RPMI7951 (cell line): ENCODE measurements at places on chromosomes 3 and 15. TPM values are rescaled to one million over a fixed set of nuclear protein-coding genes. Genes with fewer than 3 reads are reported as not detected.

GRCh38 chr3:13391308-13391707 is 28.8 kb downstream of the NUP210 start:
- no peak for DNase-seq

GRCh38 chr3:15711281-15711680 is 86.5 kb downstream of the ANKRD28 start:
- DNase-seq, result peak; percentile 23

PFN2 gene
- total RNA-seq, result 281 and 309 TPM in 2 replicates

RFX7 gene
- total RNA-seq, result 6.1 and 7.8 TPM in 2 replicates

DNA sequence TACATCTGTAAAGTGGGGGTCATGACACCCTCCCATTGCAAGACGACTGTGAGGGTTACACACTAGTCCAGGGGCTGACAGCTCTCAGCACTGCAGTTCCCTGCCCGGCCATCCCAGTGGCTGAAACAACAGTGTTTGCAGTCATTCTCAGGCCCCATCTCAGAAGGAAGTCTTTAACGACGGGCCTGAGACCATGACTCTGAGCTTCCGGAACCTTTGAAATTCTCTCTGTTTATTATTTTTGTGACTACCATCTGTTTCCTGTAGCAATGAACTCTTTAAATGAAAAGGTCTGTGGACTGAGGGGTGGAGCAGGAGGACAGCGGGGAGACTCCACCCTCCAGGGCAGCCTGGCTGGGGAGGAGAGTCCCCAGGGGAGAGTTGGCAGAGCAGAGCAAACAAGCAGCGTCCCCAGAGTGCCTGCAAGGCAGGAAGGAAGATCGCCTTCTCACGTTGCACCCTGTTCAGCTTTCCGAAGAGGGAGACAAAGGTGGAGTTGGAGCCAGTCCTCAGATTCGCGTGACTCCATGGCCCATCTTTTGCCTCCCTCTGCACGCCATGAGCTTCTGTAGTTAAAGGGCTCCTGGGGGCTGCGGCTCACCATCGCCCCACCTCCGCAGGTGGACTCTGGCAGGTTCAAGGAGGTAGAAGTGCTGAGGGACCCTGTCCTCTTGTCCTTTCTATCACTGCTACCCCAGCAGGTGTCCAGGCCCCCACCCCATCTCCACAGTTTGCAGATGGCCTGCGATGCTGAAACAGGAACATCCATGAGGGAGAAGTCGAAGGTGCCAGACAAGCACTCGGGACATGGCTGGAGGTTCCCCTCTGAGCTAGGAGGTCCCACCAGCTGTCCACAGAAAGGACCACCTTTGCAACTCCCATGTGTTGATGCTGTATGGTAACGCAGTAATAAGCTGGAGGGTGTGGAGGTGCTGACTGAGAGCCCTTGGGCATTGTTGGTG is 525.8 kb upstream of the PROK2 start:
- peak; percentile 94 for DNase-seq

GRCh38 chr3:176919836-176920765 is 277.2 kb downstream of the TBL1XR1 start:
- DNase-seq, result peak; percentile 44

MRPS25 gene
- total RNA-seq, result 11.3 and 20.8 TPM in 2 replicates

DNA sequence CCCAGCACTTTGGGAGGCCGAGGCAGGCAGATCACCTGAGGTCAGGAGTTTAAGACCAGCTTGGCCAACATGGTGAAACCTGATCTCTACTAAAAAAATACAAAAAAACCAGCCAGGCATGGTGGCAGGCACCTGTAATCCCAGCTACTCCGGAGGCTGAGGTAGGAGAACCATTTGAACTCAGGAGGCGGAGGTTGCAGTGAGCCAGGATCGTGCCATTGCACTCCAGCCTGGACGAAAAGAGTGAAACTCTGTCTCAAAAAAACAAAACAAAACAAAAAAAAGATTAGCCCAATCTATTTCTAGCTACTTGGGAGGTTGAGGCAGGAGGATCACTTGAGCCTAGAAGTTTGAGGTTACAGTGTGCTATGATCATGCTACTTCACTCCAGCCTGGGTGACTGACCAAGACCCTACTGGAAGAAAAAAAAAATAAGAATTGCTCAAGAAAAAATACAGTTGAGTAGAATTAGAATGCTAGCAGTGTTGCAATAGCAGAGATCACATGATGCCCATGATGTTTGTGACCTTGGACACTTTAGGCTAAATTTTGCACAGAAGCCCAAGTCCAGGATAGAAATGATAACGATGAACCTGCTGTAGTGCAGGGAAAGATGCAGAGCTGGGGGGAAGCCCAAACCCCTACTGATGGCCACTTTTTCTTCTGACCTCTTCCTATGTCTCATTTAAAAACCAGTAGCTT is 162.2 kb downstream of the LPP start:
- DNase-seq, result no peak

- no peak for DNase-seq
Observed at GRCh38 chr15:63456258-63456657, 48.1 kb upstream of the USP3 start.

DNA sequence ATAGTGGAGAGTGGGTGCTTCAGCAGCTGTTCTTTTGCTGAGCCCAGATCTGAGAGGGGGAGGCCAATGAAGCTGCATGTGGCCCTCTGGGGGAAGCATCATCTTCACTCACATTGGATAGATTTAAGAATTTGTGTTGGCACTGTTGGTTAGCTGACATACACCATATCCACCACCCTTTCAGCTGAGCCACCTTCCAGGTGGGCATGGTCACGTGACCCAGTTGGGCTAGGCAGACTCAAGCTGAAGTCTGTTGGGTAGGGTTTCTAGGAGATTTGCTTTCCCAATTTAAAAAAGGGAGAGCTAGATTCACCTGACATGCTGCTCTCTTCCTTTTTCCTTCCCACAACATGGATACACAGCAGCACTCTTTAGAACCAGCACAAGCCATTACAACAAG is 311.0 kb downstream of the CHST2 start:
- DNase-seq, result no peak

DNA sequence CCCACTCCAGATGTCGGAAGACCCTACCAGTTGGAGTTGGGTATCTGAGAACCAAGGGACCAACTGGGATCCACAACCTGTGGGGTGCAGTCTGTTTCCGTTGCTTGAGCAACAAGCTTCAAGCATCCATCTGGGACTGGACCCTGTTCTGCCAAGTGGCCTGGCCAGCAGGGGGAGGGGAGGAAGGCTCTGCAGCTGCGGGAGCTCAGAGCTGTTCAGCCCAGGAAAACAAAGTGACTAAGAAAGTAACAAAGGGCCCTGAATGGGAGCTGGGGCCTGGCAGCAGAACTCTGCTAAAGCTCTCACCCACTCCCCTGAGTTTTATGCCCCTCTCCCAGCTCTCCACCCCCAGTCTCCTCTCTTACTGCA is 2.7 kb downstream of the TYRO3 start:
- DNase-seq, result no peak

GRCh38 chr3:155283092-155284056 is 10.1 kb downstream of the STRIT1 start:
- DNase-seq, result no peak

HTR3C gene
- total RNA-seq, result not detected in 2 replicates

- no peak for DNase-seq
Observed at GRCh38 chr3:3351226-3351625, 171.7 kb upstream of the CRBN start.

GRCh38 chr3:140052771-140053702 is 118.1 kb downstream of the CLSTN2 start:
- DNase-seq, result no peak

TRPM1 gene
- total RNA-seq, result not detected in 2 replicates

ROPN1B gene
- 1.2 and 1.3 TPM in 2 replicates for total RNA-seq

CSK gene
- 21.4 and 24.6 TPM in 2 replicates for total RNA-seq

IL17RD gene
- 8.8 and 18.7 TPM in 2 replicates for total RNA-seq

DNA sequence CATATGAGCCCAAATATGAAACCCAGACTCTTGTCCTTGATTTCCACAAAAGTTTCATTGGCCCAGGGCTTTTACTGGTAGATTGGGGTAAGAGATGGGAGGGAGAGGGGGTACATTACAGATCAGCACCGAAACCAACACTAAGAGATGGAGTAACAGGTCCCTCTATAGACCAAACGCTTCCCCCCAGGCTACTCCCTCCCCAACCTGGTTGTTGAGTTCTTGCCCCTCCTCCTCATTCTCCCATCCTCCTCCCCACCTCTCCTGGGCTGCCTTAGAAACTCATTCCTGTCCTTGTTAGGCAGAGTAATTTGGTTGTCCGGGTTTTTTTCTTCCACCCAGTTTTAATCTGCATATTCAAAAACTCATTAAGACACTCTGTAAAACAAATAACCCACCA is 74.1 kb downstream of the MESD start:
- DNase-seq, result no peak

UBA3 gene
- 104 and 127 TPM in 2 replicates for total RNA-seq

CACNA2D2 gene
- total RNA-seq, result under 0.01 TPM in 1 of 2 replicates, not detected in the other

DNA sequence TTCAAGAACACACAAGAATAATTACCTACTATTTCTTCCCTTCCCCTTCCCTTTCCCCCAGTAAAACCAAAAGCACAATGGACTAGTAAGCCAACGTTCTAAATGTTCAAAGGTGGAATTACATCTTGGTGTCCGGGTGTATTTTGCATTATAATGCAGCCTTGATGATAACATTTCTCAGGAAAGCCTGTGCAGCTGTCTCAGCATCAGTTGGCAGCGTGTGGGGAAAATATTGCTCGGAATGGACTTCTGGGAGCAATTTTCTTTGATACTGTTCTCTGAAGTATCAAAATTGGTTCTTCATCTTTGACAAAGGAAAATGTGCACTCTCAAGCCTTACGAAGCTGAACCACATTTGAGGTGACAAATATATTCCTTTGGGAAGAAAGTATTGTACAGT is 198.9 kb downstream of the AGBL1 start:
- DNase-seq, result no peak

GRCh38 chr15:23897531-23897930 is 210.4 kb upstream of the NDN start:
- DNase-seq, result no peak

GRCh38 chr3:23624305-23624704 is 181.4 kb upstream of the UBE2E1 start:
- no peak for DNase-seq

DNA sequence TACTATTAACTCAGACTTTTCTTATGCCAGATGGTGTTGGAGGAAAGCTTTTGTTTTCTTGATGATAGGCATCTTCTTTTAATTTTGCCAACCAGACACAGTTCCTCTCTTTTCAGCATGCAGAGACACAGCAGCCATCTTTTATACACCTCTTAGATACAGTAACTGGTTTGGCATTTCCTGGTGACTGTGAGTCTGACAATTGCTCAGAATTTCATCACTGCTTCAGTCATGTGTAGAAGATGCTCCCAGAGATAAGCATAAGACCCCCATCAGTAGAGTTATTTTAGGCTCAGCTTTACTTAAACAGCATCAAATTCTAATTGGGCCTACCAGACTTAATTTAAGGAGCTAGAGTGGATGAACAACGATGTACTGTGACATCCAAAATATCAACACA is 779.0 kb downstream of the SQOR start:
- no peak for DNase-seq

DNA sequence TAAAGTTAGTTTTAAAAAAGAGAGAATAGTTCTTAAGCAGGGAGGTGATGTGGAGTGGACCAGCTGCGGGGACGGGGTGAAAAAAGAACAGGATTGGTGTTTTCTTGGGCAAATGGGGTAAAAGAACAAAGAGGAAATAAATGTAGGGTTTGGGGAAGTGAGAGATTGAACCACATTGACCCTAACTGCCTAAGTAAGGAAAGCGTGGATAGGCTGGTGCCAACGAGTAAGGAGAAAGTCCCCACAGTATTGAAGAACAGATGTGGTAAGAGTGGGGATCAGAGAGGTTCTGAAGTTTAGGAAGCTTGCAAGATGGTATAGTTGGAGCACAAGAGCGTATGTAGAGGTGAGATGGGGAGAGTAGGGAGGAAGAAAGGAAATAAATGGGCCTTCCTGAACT is 17.0 kb downstream of the IREB2 start:
- no peak for DNase-seq

DNA sequence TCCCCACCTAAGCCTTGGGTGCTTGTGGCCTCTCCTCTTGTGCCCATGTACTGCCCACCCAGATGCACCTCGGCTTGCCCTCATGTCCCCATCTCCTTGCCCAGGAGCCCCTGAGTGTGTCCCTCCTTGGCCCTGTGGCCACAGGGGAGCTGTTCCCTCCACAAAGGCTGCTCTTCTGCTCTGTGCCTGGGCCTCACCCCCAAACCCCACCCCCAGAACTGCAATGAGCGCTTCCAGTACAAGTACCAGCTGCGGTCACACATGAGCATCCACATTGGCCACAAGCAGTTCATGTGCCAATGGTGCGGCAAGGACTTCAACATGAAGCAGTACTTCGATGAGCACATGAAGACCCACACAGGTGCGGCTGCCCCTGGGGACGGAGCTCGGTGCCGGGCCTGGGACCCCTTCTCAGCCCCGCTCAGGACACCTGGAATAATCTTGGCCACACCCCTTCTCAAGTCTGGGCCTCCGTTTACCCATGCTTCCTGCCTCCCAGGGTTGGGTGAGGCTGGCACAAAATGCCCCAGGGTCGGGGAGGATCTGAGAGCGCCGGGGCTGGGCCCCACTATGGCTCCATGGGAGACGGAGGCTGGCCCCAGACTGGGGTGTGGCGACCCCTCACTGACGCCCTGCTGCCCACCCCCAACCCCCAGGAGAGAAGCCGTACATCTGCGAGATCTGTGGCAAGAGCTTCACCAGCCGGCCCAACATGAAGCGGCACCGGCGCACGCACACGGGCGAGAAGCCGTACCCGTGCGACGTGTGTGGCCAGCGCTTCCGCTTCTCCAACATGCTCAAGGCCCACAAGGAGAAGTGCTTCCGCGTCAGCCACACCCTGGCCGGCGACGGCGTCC is 10.3 kb downstream of the ZBTB47 start:
- DNase-seq, result no peak

DNA sequence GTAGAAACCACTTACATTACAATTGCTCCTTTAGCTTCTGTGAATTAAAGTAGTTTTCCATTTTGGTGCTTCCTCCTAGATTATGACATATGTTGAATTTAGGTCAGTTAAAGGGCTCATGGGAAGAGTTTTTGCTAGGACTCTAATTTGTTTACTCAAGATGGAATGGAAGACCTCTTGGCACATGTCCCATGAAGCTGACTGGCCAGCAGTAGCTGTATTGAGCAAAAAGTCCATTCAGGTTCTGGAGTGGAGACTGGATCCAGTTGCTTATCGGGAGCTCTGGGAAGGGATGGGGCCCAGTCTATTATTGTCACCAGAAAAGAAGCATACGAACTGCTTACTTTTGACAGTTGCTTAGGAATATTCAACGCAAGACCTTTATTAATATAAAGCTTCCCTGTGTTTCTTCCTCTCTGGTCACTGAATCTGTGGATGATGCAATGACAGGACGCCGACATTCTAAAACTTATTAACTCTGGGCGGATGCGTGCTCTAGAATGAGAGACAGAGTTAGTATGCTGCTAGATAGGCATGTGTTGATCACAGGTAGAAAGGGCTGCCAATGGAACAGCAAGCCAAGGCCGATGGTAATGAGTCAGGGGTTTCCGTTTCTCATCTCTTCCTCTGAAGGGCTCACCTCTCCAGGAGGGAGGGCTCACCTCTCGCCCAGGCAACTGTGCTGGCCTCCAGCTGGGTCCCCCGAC is 155.8 kb downstream of the NR1D2 start:
- no peak for DNase-seq

GRCh38 chr15:84983294-84983693 is 1.6 kb downstream of the PDE8A start:
- DNase-seq, result no peak

- DNase-seq, result peak; percentile 76
Observed at GRCh38 chr15:67199881-67200763, 54.3 kb downstream of the AAGAB start.
